ENCODE measurements at places on chromosomes 5 and 9.

GRCh38 chr5:113063927-113064326 is 87.3 kb downstream of the DCP2 start:
- DNase-seq: no peak

DNA sequence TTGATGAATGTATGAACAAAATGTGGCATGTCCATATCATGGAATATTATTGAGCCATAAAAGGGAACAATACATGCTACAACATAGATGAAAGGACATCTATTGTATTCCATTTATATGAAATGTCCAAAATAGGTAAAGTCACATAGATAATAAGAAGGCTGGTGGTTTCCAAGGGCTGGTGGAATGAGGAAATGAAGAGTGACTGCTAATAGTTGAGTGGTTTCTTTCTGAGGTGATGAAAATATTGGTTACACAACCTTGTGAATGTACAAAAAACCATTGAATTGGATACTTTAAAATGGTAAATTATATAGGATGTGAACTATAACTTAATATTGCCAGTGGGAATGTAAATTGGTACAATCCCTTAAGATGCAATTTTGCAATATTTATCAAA is 5.2 kb downstream of the ARSB start:
- no peak for DNase-seq

GRCh38 chr5:181120306-181120705 is 10.7 kb downstream of the OR2V1 start:
- DNase-seq: no peak

DNA sequence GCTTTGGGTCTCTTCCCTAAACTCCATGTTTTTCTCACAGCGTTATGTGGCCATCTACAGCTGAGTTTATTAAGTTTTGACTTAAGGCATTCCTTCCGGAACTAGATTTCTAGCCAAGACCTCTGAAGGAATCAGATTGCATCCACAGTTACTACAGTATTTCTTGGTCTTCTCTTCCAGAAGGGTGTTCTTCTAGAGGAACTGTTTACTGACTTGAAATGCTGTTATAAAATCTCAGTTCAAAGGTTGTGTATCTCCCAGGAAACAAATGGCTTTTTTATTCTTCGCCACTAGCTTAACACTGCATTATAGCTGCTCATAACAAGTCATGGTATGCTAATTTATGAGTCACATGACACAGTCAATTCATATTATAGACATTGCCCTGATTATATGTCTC is 55.3 kb upstream of the RAD23B start:
- DNase-seq: no peak
